ENCODE measurements at places on chromosomes 7 and 10.

DNA sequence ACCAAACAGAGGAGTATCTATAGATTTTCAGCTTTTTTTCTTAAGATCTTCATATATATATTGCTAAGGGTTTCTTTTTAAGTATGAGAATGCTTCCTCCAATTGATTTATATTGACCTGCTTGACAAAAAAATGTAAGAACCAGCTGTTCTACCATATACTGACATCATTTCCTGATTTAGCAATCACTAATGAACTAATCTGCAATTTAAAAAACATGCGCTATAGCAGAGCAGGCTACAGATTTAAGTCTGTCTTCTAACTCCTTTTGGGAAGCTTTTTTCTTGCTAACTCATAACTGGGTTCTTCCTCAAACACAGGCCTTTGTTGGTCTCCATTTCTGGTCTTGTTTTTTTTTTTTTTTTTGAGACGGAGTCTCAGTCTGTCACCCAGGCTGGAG is 33.2 kb downstream of the ABCC2 start:
- no peak for DNase-seq

- DNase-seq: no peak
These were observed 35.7 kb downstream of the WIPI2 start for GRCh38 chr7:5225616-5226290.

DNA sequence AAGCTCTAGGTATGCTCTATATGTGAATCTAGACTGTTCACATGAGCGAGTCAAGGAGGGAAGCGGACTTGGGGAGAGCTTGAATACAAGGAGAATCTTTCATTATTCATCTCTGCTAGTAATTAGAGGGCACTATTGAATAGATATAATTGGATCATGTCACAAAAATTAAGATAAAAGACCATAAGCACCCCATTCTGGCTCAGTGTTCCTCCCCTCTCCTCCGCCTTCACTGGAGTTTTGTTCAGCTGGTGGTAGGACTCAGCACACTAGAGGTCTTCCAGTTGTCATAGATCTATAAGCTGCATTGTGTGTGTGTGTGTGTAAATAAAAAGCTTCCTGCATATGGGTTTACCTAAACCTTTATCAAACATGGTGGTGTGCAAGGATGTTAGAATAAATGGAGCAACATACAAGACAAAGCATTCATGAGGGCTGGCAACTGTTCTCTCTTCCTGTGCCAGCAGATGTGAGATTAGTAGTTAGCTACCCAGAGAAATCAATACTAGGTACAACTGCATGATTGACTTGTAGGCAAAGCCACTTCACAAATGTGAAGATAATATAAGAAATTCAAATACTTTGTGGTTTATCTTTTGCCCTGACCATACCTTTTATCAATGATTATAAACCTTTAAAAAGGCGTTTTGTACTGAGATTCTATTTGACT is 142.6 kb downstream of the CREB5 start:
- DNase-seq: no peak

- no peak for DNase-seq
These were observed 49.6 kb downstream of the ARID5B start for GRCh38 chr10:61951144-61951483.

- no peak for DNase-seq
These were observed 36.9 kb upstream of the AQP1 start for GRCh38 chr7:30874656-30875302.

- no peak for DNase-seq
These were observed 7.2 kb upstream of the NRP1 start for GRCh38 chr10:33341637-33342036.

DNA sequence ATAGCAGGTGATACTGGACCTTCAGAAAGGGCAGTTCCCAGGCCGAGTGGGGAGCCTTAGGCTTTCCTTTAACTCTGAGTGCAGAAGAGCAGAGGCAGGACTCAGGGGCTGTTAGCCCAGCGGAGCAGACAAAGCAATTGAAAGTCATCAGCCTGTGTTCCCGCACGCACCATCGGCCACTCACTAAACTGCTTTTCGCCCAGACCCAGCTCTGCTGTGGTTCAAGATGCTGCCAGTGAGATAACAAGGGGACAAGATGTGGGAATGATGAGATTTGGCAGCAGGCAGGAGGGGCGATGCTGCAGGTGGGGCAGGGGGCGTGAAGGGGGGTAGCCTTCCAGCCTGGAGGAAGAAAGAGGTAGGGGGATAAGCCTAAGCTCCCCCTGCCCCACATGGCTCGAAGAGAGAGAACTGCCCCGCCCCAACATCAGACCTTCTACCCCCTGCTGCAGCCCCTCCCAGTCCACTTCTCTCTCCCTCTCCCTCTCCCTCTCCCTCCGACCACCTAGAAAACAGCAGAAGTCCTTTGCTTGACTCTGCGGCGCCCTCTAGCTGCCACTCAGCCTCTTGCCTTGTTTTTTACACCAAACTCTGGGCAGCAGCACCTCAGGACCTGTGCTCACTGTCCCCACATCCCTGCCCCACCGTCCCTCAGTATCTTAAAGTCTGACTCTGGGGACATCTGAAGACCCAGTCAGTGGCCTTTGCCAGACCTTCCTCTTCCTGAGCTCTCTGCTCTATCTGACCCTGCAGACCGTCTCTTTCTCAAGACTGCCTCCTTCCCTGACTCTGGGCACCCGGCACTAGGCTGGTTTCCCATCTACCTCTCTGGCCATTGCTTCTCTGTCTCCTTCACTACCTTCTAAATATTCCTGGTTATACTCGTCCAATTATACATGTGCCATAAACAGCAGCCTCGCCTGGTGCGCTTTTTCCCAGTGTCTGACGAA is 110.5 kb downstream of the C10orf105 start:
- DNase-seq: peak; percentile 73

DNA sequence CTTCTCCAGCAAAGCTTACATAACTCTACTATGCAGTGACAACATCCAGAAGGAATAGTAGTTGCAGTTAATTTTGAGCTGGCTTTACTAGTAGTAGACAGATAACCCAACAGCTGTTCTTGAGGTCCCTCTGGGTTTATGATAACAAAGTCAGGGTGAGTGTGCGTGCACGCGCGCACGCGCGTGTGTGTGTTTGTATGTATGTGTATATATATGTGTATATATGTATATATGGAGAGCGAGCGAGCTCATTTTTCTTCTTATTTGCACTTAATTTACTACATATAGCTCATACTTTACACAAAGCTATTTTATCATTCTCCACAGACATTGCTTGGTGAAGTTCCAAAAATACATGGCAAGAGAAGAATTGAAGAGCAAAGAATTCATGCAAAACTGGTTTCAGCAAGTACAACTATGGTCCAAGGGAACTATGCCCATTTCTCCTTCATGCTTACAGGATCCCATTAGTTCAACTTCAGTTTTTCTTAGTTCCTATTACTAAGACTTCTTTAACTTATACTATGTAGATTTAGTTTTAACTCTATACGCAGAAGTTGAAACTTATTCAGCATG is 105.9 kb upstream of the TMEM168 start:
- DNase-seq: no peak

GRCh38 chr10:21084700-21085099 is 187.6 kb upstream of the NEBL start:
- DNase-seq: no peak

GRCh38 chr7:18770822-18771221 is 275.3 kb downstream of the HDAC9 start:
- DNase-seq: no peak

DNA sequence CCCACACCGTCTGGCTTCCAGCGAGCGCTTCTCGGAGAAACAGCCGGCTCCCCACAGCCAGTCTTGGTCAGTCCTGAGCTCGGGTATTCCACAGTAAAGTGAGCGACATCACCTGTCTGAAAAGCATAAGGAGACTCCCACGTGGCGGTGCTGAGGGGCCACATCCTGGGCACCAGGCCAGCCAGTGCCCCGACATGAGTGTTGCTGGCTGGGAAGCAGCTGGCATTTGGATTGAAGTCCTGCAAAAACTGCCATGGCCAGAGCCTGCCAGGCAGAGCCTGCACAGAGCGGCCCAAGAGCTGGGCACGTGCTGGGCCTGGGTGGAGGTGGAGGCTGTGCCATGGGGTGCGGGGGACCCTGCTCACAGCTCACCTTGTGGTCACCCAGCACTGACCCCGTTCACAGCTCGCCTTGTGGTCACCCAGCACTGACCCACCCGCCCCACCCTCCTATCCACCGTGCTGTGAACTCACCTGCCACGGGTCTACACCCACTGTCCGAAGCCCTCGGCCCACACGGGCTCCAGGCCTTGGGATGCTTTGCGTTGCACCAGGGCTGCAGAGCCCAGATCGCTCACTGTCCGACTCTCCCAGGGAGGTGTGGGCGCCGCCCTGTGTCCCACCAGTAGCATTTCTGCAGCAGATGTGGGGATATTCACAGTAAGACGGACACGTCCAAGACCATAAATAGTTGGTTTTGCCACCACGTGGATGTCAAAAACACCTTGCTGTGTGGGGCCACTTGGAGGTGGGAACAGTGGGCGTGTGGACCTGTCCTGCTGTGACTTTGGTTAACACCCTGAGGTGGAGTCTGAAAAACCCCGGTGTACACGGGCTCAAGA is 48.8 kb downstream of the PITRM1 start:
- no peak for DNase-seq

Data from D721Med (cell line).